ENCODE measurements at places on chromosomes 13 and 19.

GRCh38 chr19:17021793-17022590 lies 4.6 kb downstream of the CPAMD8 start:
- DNase-seq, result no peak

- no peak for DNase-seq
Observed at GRCh38 chr19:18869023-18869618, 26.8 kb downstream of the CERS1 start.

- DNase-seq, result no peak
Observed at GRCh38 chr13:43289470-43290255, 266.3 kb downstream of the DNAJC15 start.

DNA sequence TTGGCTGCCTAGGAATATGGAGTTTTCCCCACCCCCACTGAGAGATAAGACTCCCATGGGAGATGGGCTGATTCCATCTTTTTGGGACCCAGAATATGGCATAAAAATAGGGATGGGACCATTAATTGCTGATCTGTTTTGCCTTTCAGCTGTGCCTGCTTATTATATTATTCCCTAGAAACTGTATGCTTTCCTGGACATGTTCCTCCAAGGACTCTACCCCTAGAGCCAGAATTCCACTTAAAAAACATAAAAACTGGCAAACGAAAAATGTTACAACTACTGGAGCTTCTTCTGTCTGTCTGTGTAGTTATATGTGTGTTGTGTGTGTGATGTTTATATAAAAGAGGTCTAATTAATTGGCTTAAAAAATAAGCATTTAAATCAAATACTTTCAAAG lies 159.9 kb upstream of the PRR20A start:
- no peak for DNase-seq

- DNase-seq, result no peak
Observed at GRCh38 chr13:107067381-107067780, 499.4 kb upstream of the ARGLU1 start.

- DNase-seq, result no peak
Observed at GRCh38 chr19:55373993-55374757, 2.5 kb upstream of the TMEM190 start.

GRCh38 chr13:97978651-97979050 lies 25.2 kb downstream of the IPO5 start:
- no peak for DNase-seq

DNA sequence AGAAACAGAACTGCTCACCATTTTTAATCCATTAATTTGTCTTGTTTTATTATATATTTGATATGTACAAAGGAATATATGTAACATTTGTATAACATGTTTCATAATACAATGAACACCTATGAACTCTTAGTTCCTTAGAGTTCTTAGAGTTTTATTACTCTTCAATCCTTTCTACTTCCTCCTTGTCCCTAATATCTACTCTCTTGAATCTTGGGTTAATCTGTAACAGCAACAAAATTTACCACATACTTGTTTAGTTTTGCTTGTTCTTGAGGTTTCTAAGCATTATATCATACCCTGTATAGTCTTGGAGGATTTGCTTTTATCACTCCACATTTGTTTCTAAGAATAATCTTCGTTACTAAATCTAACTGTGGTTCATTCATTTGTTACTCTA lies 151.4 kb downstream of the PDS5B start:
- no peak for DNase-seq

- DNase-seq, result no peak
Observed at GRCh38 chr19:18946918-18947317, 5.9 kb upstream of the HOMER3 start.

GRCh38 chr13:26517936-26518335 lies 39.5 kb upstream of the WASF3 start:
- no peak for DNase-seq

DNA sequence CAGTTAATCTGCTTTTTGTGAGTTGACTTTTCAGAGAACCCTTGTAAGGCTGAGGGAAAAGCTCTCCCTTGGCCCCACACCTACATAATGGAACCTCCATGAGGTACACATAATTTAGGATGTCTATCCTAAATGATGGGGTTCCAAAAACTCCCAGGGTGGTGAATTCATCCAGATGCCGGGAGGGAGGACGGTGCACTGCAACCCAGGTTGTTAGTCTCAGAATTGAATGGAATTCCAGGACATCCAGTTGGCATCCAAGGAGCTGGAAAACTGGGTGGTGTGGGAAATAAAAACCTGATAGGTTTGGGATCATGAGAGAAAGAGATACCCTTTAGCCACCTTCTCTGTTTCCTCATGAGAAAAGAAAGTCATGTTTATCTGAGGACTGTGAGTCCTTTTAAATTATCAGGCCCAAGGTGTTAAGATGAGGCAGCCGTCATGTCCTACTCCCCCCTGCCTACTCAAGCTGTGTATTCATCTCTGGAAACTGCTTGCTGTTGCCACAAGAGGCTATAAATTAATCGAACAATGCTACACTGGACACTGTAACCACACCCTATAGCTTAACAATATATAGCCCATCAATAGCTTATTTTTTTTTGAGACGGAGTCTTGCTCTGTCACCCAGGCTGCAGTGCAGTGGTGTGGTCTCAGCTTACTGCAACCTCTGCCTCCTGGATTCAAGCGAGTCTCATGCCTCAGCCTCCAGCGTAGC lies 49.5 kb downstream of the C13orf46 start:
- no peak for DNase-seq

DNA sequence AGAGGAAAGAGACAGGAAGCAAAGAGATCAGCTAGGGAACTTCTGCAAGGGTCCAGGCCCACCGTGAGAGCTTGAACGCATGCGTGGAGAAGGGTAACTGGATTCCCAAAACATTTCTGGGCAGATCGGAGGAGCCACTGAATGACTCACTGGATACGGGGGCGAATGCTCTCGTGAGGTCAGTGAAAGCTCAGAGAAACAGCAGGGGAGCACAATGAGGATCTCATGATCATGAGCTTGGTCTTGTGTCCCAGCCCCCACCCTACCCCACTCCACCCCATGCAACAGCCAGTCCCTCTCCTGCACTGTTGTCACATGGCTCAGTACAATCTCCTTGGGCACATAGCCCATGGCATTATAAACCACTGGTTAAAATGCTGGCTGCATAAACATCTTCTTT lies 40.6 kb downstream of the DCLK1 start:
- DNase-seq, result no peak

DNA sequence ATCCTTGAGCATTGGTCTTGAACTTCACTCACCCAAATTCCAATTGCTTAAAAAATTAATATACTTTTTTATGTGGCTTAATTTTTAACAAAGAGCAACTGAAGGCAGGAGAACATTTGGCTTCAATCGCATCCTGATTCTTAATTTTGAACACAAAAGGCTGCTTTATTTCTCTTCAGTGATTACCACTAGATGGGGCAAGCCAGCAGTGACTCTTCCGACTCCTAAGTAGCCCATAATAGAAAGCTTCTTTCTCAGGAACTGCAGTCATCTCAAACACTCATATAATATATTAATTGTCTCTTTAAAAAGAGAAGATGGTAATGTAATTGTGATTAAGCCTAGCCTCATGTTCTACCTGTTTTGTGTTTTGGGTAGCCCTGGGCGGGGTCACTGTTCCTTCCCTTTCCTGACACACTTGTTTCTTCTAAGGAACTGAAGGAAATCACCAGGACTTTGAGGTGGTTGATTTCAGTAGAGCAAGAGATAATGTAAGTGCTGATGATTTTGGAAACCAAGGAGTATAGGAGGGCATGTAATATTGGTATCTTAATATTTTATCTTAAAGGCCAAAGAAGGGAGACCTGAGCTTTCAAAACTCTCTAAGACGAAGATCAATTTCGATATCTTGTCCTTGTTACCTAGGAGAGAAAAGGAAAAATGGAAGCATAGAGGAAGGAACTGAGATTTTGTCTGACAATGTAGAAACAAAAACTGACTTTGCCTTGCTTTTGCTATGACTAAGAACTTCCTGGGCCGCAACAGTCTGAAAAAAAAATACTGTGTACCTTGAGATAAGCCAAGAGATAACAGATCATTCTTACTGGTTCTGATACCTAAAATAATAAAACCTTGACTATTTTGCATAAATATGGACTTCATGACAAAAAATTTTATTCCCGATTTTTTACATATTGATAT lies 73.1 kb downstream of the TNFSF13B start:
- DNase-seq, result no peak

DNA sequence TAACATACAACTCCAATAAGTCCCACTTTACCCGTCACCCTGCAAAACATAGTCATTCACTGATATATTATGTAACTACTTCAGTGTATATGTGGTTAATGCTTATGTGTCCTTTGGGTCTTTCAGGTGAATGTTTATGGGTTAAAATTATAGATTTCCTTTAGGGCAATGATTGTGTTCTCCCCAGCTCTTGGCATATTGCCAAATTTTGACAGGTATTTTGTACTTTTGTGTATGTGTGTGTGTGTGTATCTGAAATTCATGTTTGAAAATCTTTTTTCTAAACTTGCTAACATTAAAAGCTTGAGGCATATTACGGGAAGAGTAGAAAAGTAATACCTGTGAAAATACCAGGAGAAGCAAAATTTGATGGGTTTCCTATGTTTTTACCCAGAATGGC lies 8.2 kb downstream of the CDK8 start:
- no peak for DNase-seq

GRCh38 chr19:14795078-14795721 lies 16.8 kb upstream of the ADGRE2 start:
- DNase-seq, result no peak

DNA sequence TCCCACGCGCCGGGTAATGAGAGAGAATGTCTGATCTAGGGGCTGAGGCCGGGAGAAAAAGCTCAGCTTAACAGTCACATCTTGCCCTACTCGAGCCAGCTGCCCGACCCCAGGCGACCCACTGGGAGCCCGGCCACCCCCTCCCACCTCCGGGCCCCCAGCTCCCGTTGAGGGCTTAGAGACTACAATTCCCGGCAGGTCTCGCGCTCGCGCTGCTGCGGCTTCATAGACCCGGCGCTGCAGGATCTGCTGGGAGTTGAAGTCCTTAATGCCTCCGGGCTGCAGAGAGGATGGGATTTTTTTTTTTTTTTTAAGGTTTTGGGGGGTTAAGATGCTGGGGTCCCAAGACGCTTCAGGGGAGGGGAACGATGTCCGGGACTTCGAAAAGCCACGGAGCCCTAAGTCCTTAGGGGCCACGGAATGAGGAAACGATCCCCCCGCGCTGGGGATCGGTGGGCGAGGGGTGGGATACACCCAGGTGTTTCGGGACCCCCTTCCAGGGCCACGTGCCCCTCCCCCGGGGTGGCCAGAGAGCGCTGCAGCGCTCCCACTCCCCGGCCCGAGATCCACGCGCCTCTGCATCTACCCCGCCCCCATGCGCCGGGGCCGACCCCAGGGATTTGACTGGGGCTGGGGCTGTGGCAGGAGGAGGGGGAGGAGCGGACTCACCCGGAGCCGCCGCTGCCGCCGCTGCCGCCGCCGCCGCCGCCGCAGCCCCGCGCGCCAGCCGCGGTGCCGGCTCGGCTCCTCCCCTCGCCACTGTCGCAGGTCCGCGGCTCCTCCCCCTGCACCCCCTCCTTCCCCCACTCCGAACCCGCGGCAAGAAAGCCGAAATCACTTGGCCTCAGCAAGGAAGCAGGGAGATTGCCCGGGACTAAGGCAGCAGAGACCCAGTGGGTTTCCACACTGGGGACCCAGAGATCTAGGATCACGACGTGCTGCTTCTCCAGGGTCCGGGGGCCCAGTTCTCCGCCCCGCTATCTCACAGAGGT lies at the start of gene SYT3:
Gene SYT3, minus strand, starts transcription at position 761 of the 992 bp plus-strand sequence. CDS start 2,470 bp downstream, outside the sequence.
- peak; percentile 61 for DNase-seq

GRCh38 chr19:44810234-44811121 lies 1.6 kb downstream of the BCAM start:
- DNase-seq, result no peak

DNA sequence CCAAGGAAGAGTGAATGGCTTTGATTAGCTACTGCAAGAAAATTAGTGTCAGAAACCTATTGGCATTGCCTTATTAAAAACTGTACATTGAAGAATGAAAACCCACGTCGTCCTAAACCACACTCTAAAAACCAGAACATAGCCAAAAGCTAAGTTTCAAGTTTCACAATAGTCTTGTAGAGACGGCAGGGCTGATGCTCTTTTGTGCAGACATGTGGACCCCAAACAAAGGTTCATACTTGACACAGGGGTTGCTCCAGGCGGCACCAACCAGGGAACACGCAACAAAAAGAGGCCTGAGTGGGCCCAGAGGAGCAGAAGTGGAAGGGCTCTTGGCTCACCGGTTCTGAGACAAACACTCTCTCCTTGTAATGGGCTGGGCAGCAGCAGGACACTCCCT lies 28.6 kb upstream of the MIR17HG start:
- DNase-seq, result no peak

DNA sequence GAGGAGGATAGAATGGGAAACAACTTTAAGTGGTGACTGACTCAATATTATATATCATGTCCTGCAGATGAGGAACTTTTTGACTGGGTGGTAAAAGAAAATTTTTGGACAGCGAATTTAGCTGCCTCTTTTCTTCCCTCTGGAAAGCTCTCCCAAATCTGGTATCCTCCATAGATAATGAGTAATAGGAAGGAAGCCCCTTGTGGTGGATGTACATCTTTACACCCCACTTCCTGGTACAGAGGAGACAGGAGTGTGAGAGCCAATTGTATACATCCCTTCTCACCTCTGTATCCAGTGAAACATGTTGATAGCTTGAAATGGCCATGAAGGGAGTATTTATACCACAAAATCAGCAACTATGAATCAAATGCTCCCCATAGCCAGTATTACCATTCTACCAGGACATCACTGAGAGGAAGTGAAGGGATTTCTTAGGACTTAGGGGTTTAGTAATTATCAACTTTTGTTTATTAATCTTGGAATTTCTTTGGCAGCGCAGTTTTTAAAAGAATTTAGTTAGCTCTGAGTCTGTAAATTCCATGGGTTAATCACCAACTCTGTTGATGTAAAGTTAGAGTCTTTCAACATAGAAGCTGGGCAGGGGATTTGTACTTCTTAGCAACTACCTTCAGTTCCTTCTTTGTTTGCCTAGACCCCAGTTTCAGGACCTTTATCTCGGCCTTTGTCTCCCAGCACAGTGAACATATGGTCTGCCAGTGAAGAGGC lies 17.0 kb upstream of the TDRD3 start:
- DNase-seq, result no peak

- peak; percentile 79 for DNase-seq
Observed at GRCh38 chr13:19864746-19865309, 1.4 kb upstream of the ZMYM5 start.

DNA sequence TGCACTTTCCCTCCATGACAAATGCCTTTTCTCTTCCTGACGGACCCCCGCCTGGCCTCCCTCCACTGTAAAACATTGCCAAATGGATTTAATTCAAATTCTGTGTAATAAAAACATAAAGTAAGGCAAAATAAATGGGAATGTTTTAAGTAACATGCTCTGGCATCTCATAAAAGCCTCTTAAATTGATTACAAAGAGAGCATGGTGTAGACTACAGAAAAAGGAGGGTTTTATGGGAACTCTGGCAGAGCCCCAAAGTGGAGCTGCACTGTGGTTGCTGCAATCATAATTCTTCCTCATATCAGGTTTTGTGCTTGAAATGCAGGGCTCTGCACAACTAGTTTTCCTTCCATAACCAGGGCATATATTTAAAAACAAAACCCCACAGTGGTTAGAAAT lies 44.3 kb upstream of the SIAH3 start:
- DNase-seq, result no peak

GRCh38 chr19:34041925-34042521 lies 130.3 kb upstream of the LSM14A start:
- peak; percentile 88 for DNase-seq

GRCh38 chr19:2977746-2978138 lies 378 bp downstream of the TLE6 start:
- DNase-seq, result no peak

- no peak for DNase-seq
Observed at GRCh38 chr13:50682966-50683365, 160.5 kb downstream of the DLEU7 start.
